Stimulated activated CD4-positive, alpha-beta T cell treated with anti-CD3 and anti-CD28 coated beads, Interleukin-1b, Interleukin-23, amount 100 ng/mL, for 24 hours (primary cell): ENCODE measurements at places on chromosomes 6 and 20.

- no peak for DNase-seq
Measured at GRCh38 chr6:111794727-111795452, 78.4 kb downstream of the FYN start.

DNA sequence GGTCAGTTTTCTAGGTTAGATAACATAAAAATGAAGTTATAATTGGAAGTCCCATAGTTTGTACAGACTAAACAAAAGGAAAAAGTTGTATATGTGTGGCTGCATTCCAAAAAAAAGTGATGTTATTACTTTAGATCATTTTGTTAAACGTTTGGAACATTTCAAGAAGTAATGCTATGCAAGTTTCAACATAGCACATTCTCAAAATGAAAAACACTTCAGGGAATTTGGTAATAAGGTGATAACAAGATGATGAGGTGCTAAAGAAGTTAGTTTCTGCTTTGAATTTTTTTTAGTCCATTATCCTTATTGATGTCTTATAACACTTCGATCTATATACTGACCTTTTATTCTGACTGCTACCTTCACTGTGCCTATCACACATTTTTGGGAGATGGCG lies 250.7 kb downstream of the PHF3 start:
- no peak for DNase-seq

DNA sequence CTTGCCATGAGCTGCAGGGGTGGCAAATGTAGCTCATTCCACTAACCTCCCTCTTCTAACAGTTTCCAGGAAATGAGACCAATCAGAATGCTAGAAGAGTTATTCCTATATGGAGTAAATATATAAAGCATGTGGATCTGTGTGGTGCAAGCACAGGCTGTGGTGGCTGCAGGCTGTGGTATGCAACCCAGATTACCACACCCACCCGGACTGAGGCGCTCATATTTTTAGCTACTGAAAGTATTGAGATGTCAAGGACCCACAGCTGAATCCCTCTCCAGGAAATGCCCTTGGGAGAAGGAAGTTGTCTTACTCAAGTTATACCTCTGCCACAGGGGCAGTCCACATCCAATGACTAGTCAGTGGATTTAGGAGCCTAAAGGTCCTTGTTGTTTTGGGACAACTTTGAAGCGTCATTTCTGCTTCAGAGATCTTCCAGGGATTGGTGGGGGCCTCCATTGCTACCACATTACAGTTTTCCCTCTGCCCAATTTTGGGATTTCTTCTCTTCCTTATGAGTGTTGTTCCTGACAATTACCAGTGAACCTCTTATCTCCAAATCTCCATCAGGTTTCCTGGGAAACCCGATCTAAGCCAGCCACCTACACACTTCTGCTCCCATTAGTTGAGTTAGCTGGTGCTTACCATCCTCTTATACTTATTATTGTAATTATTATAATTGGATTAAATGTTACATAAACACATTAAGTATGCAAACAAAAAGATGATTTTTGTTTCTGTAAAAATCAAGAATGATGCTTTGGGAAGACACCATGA lies 12.1 kb upstream of the REPS1 start:
- no peak for DNase-seq

GRCh38 chr20:57094252-57094891 lies 172.1 kb downstream of the BMP7 start:
- DNase-seq, result no peak

DNA sequence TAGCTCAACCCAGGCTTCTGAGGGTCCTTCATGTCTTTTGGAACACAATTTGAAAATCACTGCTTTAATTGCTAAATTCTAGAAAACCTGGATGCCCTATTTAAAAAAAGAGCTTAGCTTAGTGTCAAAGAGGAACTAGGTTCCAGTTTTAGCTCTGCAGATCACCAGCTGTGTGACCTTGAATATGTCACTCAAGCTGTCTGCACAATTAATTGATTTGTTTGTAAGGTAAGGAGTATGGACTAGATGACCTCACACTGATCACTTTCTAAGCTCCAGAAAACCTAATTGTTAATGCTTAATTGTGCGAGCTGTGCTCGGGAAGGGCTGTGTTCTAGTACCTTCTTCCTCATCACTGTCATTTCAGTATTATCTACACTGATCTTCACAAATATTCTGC lies 26.2 kb downstream of the UTRN start:
- DNase-seq, result no peak

GRCh38 chr6:140440223-140440835 lies 1065.9 kb upstream of the CITED2 start:
- no peak for DNase-seq

DNA sequence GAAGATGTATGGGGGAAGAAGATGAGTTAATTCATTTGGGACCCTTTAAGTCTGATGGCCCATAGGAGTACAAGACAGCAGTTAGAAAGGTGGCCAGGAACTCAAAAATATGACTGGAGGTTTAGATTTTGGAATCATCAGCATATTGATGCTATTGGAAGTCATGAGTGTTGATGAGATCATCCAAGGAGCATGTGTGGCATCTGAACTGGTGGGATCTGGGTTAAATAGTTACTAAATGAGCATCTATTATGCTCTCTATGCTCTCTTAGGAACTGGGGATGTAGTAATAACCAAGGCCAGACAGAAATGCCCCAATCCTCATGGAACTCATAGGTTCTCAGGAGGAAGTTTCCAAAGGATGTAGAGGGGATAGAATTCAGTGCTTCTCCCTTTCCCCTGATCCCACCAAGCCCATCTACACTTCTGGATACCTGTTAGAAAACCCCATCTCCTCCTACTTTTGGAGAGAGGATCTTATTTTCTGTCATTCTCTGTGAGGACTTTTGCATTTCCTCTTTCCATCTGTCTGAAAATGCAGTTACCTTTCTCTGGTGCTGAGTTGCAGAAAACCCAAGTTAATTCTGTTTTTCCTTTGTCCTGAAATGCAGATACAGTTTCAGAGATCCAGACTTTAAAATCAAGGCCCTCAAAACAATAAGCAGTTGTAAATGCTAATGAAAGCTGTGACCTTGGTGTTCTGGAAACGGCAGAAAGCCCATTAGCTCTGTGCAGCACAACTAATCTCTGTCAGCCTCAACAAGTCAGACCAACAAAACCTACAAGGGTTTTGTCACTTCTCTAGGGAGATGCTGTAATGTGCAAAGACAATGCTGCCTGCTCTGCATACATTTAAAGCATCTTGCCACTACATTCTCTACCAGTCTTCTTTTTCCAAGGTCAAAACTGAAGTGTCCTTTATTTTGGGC lies 65.8 kb downstream of the TBC1D7 start:
- no peak for DNase-seq

- DNase-seq, result no peak
Measured at GRCh38 chr6:13415283-13415682, 72.1 kb downstream of the GFOD1 start.

DNA sequence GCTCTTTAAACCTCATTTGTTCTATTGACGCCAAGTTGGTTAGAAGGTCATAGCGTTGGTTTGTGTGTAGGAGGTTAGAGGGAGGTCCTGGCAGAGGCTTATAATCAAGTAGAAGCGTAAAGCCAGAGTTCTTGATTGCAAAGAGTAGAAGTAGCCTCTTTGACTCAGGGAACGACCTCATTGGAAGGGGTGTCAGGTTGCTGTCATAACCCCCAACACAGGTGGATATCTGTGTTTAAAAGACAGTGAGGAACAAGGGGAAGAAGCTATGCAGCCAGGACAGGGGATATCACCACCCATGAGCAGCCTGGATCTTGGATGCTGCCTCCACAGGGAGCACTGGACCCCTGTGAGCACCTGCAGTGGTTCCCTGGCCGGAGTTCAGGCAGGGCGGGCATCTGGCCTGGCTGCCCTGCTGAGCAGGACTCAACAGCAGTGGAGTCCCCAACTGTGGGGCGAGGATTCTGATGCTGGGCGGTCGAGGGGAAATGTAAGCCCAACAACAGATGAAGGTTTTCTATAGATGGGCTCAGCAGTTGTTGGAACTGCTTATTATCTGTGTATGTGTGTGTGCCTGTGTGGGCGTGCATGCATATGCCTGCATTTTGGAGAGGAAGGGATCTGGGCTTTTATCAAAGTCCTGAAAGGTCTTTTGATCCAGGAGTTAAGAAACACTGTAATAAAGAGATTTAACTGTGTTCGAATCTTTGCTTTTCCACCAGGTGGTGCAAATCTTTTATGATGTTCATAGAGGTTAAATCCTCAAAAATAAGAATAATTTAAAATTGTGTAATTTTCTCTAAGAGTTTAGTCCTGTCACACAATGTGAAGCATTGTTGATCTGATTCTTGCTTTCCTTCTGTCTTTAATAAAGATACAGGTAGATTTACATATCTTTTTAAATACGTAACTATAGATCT lies 27.7 kb downstream of the HIVEP1 start:
- DNase-seq, result no peak

- DNase-seq, result no peak
Measured at GRCh38 chr20:48120120-48120519, 334.8 kb upstream of the SULF2 start.

- DNase-seq, result no peak
Measured at GRCh38 chr20:11553603-11554002, 364.1 kb upstream of the BTBD3 start.

DNA sequence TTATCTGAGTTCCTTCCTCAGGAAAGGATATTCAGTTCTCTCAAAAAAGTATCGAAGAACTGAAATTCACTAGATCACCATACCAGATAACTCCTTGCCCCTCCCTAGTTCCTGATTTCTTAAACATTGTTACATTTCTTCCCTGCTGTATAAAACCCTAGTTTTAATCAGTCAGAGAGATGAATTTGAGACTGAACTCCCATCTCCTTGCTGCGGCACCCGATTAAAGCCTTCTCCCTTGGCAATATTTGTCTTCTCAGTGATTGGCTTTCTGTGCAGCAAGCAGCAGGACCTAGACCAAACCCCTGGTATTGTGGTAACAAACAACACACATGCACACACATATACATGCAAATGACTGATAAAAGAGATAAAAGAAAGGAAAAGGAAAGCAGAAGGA lies 1364.6 kb upstream of the GJE1 start:
- no peak for DNase-seq

DNA sequence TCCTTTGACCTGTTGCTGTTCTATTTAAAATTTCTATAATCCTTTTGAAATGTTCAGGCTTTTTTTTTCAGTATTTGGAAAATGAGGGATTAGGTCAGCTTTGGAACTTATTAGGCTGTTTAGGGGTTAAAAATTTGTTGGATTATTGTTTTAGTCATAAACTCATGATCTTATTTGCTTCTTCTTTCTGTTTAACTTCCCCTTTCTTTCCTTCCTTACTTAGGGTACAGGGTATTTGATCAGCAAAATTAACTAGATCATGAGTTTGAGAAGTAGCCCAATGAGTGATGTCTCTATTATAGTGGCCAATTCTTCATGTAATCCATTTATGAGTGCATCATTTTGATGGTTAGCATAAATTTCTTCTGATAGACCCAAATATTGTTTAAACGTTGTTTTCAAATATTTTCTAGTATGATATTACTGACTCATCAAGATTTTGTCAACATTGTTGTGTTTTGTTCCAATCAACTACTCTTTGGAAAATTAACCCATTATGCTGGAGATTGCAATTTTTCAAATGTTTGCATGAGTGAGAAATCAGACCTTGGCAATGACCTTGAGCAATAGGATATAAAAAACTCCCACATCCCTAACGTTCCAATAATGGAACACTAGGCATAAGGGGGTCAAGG lies 94.4 kb downstream of the OTOR start:
- DNase-seq, result no peak

GRCh38 chr6:73699676-73700459 lies 3.9 kb downstream of the CD109 start:
- no peak for DNase-seq

- DNase-seq, result no peak
Measured at GRCh38 chr6:124132256-124132655, 328.6 kb downstream of the NKAIN2 start.

GRCh38 chr6:89566008-89566800 lies 72.3 kb downstream of the LYRM2 start:
- DNase-seq, result no peak

- DNase-seq, result no peak
Measured at GRCh38 chr6:28474441-28475219, 31.3 kb upstream of the ZSCAN23 start.

DNA sequence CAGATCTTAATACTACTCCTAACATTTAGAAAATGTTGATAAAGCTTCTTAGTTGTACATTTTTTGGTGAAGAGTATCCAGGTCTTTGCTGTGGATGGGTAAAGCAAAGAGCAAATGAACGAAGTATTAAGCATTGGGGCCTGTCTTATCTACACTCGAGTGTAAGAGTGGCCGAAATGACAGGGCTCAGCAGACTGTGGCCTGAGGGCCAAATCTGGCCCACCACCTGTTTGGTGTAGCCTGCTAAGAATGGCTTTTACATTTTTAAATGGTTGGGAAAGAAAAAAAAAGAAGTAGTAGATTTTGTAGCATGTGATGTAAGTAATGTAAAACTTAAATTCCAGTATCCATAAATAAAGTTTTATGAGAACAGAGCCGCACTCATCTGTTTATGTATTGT lies 19.4 kb upstream of the MAPK13 start:
- DNase-seq, result no peak

GRCh38 chr6:92510137-92510536 lies 909.2 kb downstream of the EPHA7 start:
- DNase-seq, result no peak

- DNase-seq, result no peak
Measured at GRCh38 chr20:37759052-37759553, 65.3 kb downstream of the CTNNBL1 start.

DNA sequence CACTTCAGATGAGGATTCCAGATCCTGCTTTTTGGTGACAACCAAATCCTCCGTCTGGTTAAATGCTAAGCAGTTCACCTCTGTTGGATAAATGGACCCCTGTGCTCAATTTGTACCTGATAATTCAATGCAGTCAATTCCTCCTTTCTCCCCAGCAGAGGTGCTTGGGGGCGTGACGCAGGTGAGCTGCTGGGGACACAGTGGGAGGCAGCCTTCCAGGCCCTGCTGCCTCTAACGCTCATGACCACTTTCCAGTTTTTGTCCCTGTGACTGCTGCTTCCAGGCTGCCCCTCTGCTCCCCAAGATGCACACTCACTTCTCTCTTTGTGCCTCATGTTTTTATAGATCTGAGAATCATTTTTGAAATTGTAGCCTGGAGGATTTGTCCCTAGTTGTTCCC lies 78.5 kb downstream of the TTLL2 start:
- no peak for DNase-seq
